ENCODE measurements at places on chromosomes 11 and 22.

DNA sequence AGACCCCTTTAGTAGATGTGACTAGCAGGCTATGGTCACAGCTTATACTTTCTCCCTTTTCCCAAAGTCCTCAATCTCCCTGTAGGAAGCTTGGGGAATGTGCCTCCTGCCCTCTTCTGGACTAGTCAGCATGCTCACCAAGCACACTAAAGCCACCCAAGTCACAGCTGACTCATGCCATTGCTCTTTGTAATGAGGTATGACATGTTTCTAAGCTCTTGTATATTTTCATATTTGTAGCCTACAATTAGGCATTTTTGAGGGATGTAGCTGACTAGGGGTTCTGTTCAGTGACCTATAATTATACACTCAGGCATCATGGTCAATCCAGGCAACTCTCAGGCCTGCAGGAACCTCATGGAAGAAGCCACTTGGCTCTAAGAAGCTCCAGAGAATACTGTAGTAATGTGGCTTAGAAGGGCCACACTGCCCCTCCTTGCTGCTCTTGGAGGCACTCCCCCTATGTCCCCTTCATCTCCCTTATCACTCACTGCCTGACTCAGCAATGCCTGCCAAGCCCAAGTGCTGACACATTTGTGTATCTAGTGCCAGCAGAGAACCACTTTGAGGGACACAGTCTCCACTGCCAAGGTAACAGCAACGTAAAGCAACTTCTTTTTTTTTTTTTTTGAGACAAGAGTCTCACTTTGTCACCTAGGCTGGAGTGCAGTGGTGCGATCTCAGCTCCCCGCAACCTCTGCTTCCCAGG is 86.2 kb downstream of the RPL27A start:
- DNase-seq, result no peak

DNA sequence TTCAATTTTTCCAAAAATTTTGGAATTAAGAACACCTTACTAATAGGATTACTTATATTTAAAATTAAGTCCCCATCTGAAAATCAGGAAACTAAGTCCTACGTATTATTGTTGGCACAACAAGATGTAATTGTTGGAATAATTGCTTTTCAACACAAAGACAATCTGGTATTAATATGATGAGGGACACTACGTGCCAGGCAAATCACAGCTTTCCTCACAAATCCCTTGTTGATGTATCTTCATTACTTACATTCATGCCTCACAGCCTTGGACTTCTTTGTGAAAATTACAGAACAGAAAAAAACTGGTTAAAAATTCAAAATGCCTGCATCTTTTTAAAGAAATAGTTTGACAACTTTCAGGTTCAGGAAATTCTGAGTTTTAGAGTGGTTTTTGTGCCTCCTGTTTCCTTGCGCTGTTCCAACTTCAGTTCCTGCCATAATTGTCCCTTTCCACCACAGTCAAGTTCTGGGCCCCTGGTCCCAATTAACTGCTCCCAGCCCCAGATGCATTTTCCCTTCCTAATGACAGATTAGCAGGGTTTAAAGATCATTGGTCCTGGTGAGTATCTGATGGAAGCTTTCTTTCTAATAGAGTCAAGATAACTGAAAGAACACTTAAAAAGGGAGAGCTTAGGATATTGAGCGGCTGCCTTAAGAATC is 23.3 kb upstream of the CCDC34 start:
- DNase-seq, result no peak

DNA sequence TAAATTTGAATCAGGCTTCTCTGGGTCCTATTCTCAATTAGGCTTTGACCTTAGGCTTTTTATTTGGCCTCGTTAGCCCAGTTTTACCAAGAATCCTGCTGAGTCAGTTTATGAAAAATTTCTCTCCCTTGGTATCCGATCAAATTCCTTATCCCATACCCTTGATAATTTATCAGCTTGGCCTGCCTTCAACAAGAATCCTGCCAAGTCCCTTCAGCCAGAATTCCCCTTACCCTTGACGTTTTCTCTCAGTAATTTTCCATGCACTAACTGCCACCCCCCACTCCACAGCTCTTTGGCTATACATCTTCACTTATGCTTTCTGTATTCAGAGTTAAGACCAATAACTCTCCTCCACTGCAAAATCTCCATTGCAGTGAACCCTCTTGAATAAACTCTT is 811.0 kb upstream of the CCDC90B start:
- DNase-seq, result no peak

DNA sequence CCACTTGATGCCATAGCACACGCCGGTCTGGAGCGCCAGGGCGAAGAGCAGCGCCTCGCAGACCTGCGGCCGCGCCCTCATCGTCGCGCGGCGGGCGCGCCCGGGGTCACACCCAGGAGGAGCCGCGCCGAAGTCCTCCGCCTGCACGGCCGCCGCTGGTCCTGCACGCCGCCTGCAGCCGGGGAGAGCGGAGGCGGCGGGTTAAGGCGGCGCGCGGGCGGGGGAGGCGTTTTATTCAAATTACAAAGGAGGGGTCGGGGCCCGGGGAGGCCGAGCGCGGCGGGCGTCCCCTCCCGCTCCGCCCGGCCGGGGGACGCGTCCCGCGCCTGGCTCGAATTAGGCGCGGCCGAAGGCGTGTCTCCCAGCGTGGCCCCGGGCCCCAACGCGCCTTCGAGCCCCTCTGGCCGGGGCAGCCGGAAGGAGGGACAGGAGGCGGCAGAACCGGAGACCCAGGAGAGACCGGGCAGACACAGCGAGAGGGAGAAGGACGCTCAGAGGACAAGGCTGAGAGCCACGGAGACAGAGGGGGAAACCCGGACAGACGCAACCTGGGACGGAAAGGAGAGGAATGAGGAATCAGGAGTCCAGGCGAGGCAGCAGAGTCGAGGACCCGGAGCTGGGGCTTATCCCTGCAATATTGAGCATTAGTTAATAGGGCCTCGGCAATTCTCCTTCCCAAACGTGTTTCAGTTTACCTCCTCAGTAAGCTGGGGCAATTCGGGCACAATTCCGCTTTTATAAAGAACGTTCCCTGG is at the start of gene WNT11:
Gene WNT11 (minus strand): TSS at position 176 of the 755 bp plus-strand sequence. CDS start 95 bp downstream, at position 81.
- no peak for DNase-seq

GRCh38 chr11:122042981-122043380 is 73.0 kb downstream of the BLID start:
- DNase-seq, result no peak

- no peak for DNase-seq
Observed at GRCh38 chr11:73939096-73939495, 11.7 kb upstream of the DNAJB13 start.

DNA sequence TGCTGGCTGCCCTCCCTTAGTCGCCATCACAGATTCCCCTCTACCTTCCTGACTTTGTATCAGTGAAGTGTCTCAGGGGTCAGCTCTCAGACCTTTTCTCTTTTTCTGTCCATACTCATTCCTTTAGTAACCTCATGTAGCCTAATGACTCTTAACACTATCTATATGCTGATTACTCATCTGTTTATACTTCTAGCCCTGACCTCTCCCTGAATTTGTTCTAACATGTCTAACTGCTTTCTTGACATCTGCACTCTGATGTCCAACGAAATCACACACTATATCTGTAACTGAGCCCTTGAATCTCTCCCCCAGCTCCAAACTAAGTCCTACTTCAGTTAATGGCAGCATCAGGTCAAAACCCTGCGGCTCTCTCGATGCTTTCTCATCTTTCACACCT is 135.8 kb upstream of the TIMP3 start:
- no peak for DNase-seq

GRCh38 chr22:46076651-46077339 is 73.5 kb upstream of the PPARA start:
- no peak for DNase-seq

DNA sequence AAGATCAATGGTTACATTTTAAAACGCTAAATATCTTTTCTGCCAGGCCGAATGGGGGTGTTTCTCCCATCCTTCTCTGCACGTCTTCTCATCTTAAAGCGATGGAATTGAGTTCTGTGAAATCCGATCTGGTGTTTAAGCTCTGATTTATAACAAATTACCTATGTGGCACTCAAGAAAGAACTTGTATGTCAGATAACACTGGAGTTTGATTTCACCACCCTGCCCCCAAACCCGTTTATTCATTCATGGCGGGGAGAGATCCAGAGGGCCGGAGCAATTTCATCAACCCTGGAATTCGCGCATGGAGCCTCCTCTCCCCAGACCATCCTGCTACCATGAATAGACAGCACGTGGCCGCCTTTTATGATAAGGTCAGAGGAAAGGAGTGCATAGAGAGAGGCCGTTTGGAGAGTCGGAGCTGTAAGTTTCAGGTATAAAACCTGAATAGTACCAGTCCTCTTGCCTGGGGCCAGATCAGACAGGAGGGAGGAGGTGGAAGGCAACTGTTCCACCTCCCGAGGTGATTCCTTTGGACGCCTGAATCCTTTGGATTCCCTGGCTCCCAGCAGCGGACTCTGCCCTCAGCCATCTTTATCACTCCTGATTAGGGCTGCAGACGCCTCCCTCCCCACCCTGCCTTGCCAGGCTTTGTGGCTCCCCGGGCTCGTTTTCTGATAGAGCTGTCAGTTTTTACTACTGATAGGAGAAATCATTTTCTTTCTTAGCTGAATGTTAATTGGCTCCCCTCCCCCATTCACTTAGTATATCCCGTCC is 27.3 kb upstream of the NFAM1 start:
- DNase-seq, result no peak

- no peak for DNase-seq
Observed at GRCh38 chr11:69443968-69444364, 37.5 kb upstream of the LINC01488 start.

DNA sequence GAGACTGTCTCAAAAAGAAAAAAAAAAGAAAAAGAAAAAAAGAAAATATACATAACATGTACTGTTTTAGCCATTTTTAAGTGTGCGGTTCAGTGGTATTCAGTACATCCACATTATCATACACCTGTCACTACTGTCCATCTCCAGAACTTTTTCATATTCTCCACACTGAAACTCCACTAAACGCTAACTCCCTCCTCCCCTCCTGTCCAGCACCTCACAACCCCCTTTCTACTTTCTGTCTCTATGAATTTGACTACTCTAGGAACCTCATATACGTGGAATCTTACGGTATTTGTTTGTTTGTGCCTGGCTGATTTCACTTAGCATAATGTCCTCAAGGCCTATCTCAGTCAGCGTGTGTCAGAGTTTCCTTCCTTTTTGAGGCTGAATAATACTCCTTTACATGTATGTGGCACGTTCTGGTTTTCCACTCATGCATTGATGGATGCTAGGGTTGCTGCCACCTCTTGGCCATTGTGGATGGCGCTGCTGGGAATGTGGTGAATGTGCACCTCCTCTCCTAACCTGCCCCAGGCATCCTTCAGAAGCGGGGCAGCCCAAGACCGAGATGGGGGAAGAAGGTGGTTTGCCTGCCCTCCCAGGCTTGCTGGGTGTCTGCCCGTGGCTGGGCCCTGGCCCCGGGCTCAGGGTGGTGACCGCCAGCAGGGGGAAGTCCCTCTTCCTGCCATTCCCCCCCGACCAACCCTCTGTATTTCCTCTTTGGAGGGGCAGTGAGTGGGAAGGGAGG is 60.5 kb downstream of the BCR start:
- no peak for DNase-seq

- DNase-seq, result no peak
Observed at GRCh38 chr11:70788248-70789022, 390.1 kb downstream of the CTTN start.

GRCh38 chr11:45538363-45538762 is 127.1 kb downstream of the CHST1 start:
- no peak for DNase-seq

DNA sequence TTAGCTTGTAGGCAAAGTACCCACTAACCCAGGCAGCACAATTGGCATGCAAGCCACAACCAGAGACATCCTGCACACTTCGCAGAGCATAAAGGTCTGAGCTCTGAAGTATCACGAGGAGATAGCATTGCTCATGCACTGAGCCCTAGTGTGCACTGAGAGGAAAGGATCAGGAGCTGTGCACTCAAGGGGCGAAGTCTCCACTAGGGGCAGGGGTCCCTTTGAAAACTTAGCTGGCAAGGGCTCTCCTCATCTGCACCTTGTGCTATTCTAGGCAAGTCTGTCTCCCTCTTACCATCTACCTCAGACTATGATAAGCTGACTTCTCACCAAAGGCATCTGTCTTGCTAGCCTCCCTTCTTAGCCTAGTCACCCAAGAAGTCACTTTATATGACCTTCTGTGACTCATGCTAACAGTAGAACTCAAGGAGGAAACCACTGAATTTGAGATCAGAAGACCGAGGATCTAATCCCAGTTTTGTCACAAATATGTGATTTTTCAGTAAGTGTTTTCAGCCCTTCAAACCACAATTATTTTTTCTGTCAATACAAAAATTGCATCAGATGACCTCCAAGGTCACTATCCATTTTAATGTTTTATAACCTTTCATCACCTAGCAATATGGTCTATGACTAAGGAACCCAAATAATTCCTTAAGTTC is 1078.0 kb downstream of the NTM start:
- DNase-seq, result no peak

All from hypothalamus (tissue), 51 donors.